ENCODE measurements at places on chromosomes 13 and 19.

- DNase-seq: no peak
Measured at GRCh38 chr13:78593652-78594455, 9.5 kb downstream of the POU4F1 start.

DNA sequence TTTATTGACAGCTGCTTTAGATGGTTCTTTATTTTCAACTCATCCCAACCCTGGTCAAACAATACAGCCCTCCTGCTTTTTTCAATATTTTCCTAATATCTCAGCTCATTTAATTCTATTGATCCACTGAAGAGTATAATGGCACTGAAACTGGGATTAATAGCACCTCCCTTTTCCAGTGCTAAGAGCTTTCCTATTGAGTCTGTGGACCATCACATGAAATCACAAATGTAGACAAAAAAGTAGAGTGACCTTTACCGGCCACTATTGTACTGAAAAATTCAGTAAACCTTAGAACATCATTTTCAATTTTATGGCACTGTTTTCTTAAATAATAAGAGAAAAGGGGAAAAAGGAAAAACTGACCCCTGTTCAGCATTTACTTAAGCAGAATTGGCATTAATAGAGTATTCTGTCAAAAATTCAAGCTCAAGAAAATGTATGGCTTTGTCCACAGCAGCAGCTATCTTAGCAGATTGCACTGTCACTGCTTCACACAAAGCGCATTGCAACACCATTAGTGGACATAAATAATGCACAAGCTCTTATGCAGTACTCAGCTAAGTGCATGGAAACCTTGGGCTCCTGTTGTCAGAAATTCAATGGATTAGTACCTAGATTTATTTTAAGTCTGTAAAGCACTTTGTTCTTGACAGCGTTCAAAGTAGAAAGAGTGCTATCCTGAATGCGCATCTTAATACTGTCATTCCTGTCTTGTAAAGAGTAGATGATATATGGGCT is 851.0 kb upstream of the KLHL1 start:
- DNase-seq: no peak

DNA sequence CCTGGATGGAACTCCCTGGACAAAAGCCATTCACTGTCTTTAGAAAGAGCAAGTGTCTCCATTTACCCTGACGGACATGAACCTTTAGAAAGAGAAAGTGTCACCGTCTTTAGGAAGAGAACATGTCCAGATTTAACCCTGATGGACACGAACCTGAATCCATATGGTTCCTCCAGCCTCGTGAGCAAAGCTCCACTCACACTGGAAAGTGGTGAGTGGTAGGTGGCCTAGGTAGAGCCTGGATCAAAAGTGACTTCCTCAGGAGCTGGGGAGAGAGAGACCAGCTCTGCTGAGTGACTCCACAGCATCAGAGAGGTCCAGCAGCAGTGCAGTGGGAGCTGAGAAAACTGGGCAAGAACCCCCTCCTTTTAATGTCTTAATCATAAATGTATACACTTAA is 59.8 kb upstream of the IRS2 start:
- DNase-seq: no peak

DNA sequence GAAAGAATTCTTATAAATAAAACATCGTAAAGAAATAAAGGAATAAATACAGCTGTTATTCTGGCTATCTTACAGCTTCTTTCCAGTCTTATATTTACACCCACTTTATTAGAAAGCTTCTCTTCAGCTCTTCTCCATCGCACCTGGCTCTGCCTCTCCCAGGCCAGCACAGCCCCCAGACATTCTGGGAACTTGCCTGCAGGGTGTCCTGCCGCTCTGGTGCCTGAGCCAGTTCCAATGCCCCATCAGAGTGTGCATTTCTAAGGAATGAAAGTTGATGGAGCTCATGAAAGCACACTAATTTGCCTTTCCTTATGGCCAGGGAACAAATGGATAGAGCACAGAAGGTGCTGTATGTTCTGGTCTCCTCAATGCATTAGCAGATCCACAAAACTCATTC is 68.7 kb downstream of the MIPEP start:
- no peak for DNase-seq

DNA sequence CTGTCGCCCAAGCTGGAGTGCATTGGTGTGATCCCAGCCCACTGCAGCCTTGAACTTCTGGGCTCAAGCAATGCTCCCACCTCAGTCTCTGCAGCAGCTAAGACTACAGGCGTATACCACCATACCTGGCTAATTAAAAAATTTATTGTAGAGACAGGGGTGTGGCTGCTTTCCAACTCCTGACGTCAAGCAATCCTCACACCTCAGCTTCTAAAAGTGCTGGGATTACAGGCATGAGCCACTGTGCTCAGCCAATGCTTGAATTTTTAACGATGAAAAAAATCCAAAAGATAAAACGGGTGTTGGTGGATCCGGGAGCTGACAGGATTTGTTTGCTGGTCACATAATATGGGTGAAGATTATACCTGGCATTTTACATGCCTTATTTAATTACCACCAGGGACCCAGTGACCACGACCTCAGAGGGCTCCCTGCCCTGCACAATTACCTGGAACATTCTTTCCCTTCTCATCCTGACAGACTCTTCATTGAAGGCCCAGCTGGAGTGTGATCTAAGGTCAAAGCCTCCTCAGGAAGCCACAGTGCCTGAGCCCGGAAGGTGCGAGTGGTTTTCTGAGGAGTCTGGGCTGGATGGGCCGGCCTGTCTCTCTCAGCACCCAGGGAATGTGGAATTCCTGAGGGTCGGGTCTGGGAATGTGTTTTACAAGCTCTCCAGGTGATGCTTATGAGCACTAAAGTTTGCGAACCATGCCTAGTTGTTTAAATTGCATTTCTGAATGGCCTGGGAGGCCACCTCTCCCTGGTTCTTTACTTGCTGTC is 193.3 kb downstream of the USP12 start:
- no peak for DNase-seq

DNA sequence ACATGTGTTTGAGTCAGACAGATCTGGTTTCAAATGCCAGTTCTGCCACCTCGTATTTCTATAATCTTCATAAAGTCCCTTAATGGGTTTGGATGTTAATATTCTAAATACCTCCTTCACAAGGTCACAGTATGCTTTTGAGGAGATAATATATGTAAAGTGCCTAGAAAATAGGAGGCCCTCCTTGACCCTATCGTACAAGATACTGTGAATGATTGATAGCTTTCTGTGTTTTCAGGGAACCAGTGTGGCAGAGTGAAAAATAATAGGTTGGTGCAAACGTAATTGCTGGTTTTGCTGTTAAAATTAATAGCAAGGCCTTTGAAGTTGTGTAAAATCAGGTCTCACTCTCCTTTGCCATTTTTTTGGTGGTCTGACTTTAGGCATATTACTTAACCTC is 77.5 kb upstream of the SCEL start:
- no peak for DNase-seq

GRCh38 chr13:81986308-81986707 is 1645.4 kb upstream of the SPRY2 start:
- DNase-seq: no peak

DNA sequence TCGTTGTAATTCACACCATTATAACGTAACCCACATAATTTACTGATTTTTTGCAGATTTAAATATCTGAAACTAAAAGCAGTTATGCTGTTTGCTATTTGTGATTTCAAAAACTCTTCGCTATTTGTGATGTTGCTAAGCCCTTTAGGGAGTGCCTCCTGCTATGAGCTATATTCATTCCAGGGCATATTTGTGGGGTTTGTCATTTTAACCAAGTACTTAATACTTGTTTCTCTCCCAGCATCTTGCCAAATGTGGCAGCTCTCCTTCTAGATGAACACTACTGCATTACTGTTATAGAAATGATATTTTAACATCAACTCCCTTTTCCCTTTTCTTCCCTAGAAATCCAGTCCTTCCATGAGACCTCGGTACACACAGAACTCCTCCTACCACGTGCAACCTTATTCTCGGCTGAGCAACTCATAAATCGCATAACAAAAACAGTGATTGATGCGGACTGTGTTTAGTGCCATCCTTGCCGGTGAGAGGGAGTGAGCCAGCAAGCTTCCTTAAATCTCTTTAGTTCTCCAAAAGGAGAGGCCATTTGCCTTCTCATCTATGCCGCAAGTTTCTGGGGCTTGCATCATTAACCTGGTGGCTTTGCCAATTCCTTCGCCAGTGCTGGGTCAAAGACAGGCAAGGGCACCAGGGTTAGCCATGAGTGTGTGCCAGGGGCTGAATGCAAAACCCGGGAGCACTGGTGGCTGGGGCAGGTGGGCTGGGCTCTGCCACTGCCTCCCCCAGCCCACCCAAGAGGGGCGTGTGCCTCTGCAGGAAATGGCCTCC is 33.4 kb downstream of the RFX2 start:
- DNase-seq: no peak

DNA sequence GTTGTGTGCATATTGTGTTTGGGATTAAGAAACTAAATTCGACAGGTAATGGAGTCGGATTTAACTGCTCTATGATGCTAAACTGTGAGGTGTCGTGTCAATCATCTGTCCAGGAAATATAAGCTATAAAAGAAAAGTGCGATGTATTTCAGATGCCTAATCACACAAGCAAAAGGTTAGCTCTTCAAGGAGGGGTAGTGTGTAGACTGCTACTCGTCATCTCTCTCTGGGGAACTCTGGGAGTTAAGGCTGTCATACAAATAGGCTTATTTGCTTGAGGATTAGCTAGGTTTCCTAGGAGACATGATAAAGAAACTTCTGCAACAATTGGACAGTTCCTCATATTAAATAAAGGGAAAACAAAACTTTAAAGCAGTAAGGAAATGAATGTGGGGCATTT is 462.1 kb downstream of the OLFM4 start:
- no peak for DNase-seq

DNA sequence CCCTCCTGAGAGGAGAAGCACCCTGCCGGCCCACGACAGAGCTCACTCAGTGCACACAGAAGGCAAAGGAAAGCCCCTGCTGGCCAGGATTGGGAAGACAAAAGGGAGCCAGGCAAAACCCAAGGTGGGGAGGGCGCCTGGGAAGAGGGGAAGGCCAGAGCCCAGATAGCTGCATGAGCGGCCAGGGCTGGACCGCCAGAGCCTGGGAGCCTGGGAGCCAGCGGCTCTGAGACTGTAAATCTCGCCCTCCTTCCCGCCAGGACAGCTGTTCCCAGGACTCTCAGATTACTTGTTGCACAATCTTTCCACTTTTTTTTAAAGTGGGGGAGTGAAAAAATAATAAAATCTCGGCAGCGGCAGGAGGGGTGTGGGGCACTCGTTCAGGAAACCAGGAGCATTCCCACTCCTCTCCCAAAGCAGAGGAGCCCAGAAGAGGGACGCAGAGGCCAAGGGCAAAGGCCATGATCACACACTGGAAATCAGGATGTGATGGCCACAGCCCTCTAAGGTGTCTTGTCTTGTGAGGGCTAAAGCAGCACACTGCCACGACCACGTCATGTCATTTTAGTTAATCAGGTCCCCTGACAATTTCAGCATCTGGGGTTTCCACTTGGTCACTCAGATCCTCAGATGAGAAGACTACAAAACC is 19.6 kb upstream of the EPHX3 start:
- no peak for DNase-seq

DNA sequence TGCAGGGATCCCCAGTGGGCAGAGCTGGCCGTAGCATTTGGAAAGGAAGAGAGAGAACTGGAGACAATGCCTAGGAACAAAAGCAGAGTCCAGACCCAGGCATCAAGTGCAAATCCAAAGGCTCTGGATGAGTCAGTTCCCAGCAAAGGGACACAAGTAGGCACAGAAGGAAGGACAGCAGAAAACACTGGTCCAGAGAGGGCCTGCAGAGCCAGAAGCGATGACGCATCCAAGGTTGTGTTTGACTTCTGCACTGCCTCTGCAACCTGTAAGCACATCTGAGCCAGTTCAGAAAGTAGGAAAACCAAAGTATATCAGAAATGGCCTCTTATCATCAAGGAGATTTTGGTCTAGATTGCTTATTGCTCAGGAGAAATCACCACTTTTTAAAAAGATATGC is 604.5 kb downstream of the FGF9 start:
- DNase-seq: no peak

DNA sequence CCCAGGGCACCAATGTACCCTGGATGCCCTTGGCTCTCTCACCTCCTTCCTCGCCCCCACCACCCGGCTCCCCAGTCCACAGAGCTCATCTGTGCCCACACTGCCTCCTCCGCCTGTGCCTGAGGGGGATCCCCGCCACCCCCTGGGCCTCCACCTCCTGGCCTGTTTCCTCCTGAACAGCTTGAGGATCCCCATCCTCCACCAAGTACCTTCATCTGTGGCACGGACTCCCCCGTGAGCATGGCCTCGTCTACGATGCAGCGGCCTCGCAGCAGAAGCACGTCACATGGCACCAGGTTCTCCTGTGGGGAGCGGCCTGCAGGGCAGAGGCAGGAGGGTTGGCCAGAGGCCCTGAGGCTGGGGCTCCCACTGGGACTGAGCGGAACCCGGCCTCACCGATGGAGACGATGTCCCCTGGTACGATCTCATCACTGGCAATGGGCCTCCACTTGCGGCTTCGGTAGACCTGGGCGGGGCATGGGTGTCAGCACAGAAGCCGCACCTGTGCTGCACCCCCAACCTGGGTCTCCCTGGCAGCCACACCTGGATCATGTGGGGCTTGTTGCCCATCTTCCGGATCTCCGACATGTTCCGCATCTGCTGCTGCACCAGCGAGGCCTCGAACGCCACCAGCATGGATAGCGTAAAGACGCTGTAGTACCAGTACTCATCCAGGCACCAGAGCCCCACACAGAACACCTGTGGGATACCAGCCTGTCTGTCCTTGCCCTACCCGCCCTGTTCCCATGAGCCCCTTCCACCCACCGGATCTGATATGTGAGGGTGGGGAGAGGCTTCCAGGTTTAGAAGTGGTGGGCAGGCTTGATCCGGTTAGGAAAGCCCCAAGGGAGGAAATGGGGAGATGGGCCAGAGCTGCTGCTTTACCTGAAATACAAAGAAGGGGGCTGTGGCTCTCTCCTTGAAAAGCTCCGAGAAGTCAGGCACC is 6.8 kb downstream of the ATP13A1 start:
- no peak for DNase-seq

DNA sequence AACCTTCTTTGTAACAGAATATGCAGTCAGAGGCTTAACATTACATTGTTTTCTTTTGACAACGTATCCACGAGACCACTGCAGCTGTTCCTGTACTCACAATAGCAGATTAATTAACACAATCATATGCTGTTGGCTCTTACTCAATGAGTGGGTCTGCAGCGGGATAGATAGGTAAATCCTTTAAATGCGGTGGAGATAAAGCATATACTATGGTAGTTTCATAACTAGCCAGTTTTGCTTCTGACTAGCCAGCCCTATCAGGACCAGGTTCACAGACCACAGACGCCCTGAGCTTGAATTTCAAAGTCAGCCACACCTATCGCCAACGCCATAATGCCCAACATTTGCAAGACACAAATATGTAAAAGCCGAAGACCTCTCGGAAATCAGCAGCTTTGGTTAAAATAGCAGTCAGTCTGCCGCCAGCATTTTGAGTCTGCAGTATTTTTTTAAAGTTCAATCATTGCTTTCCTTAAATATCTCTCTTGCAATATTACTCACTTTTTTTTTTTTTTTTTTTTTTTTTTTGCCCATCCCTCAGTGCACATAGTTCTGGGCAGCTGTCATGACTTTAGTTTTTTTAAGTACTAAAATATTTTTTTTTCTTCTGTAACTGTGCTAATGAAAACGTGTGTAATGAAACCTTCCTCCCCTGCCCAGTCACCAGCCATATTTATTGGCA is 120.5 kb downstream of the ZNF536 start:
- no peak for DNase-seq

- DNase-seq: peak; percentile 62
Measured at GRCh38 chr19:1408300-1409203, 1.2 kb downstream of the DAZAP1 start.

GRCh38 chr19:49513746-49514118 is 1.3 kb downstream of the FCGRT start:
- DNase-seq: no peak
